ENCODE measurements at places on chromosomes 2 and 18.

- DNase-seq: no peak
These were observed 333.9 kb downstream of the EIPR1 start for GRCh38 chr2:3043726-3044125.

- DNase-seq: no peak
These were observed 757.2 kb downstream of the GALR1 start for GRCh38 chr18:78006774-78007260.

GRCh38 chr2:172562298-172562697 is 6.4 kb downstream of the PDK1 start:
- DNase-seq: no peak

- no peak for DNase-seq
These were observed 156.2 kb downstream of the DDX1 start for GRCh38 chr2:15747603-15748471.

- no peak for DNase-seq
These were observed 194.0 kb downstream of the IRS1 start for GRCh38 chr2:226605642-226606041.

GRCh38 chr2:179265082-179265510 is 464 bp upstream of the SESTD1 start:
- DNase-seq: no peak

DNA sequence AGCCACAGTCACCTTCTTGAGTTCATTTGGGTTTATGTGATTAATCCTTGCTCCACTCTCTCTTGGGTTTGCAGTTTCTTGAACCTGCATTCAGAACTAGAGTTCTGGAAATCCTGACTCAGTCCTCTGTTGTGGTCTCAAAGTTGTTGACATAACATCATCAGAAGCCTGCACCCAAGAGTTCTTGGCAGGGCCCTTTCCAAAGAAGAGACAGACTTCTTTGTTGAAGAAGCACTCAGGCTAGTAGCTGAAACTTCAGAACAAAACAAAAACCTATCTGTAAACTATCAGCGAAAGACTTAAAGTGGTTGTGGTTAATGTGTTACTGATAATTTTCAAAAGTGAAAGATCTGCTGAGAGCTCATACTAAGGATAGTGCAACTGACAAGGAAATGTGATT is 120.8 kb downstream of the FAM168B start:
- DNase-seq: peak; percentile 9

- DNase-seq: peak; percentile 18
These were observed at the start of gene FLACC1 for GRCh38 chr2:201357221-201357620. FLACC1 (minus strand) TSS chr2:201357345; CDS start chr2:201351404, 5,941 bp downstream.

- DNase-seq: no peak
These were observed 43.0 kb downstream of the WIPF1 start for GRCh38 chr2:174554529-174555150.

DNA sequence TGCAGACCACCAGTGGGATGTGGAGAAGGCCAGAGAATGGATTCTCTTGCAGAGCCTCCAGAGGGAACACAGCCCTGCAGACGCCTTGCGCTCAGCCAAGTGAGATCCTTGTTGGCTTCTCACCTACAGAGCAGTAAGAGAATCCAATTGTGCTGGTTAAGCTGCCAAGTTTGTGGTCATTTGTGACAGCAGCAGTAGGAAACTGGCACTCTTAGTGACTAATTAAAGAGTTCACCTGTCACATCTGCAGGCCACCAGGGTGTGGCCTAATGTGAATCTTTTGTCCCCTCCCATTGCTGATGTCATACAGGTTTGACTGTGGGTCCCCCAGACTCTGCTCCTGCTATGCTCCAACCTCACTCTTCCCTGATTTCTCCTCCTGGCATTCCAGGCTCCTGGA is 235.9 kb downstream of the TFCP2L1 start:
- peak; percentile 76 for DNase-seq

DNA sequence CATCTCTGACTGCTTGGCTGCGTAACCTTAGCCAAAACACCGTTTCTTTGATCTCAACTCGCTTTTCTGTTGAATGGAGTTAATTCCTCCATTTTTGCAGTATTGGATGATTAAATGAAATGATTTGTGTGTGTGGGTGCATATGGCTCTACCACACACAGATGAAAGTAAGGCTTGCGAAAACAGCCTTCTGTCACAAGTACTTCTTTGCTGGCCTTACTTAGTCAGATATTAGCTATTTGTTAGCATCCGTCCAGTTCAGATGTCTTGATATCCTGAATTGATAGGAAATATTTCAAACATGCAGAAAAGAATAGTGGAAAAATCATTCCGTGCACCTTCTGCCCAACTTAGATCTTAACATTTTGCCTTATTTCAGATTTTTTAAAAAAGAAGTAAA is 21.8 kb downstream of the NCOA1 start:
- no peak for DNase-seq

DNA sequence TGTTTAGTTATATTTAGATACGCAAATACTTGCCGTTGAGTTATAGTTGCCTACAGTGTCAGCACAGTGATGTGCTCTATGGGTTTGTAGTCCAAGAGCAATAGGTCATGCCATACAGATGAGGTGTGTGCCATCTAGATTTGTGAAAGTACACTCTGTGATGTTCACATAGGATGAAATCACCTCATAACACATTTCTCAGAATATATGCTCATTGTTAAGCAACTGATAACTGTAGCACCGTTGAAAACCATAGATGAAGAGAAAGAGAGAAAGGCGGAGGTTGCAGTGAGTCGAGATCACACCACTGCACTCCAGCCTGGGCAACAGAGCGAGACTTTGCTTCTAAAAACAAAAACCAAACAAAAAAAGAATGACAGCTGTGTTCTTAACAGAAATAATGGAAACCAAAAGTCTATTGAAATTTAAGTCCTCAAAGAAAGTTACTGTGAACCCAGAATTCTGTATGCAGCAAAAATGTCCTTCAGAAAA is 9.5 kb downstream of the DGKD start:
- no peak for DNase-seq

- peak; percentile 33 for DNase-seq
These were observed 19.0 kb upstream of the CCNYL1 start for GRCh38 chr2:207692206-207693065.

GRCh38 chr2:112962308-112963175 is 15.3 kb upstream of the IL36G start:
- DNase-seq: no peak

GRCh38 chr18:332007-332406 is 64.2 kb upstream of the THOC1 start:
- DNase-seq: no peak

DNA sequence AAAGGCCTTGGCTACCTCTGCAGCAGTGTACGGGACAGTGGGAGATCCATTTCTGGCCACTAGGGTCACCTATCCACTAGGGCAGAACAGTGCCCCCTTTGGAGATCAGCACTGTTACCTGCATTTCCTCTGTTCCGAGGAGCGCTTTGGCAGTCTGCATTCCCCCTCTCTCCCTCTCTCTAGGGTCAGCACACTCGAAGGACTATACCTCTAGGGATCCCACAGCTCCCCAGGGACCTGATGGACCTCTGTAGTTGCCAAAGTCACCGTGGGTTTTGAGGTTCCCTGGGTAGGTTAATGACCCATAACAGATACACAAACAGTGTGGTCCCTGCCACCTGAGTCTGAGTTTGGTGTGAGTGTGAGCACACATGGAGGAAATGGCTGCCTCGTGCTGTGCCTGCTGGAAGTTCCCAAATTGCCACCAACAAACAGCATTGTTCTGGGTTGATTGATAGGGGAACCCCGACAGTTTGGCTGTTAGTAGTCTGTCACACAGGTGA is 99.8 kb upstream of the VWC2L start:
- no peak for DNase-seq

- DNase-seq: no peak
These were observed 201.7 kb downstream of the MYO1B start for GRCh38 chr2:191446910-191447309.

- no peak for DNase-seq
These were observed 79.7 kb downstream of the RRM2 start for GRCh38 chr2:10202131-10202665.

GRCh38 chr18:55121397-55122170 is 162.3 kb upstream of the CCDC68 start:
- no peak for DNase-seq

- no peak for DNase-seq
These were observed 91.9 kb upstream of the CAVIN2 start for GRCh38 chr2:191938779-191939178.

GRCh38 chr18:46343931-46344372 is 239.8 kb downstream of the HAUS1 start:
- DNase-seq: no peak

DNA sequence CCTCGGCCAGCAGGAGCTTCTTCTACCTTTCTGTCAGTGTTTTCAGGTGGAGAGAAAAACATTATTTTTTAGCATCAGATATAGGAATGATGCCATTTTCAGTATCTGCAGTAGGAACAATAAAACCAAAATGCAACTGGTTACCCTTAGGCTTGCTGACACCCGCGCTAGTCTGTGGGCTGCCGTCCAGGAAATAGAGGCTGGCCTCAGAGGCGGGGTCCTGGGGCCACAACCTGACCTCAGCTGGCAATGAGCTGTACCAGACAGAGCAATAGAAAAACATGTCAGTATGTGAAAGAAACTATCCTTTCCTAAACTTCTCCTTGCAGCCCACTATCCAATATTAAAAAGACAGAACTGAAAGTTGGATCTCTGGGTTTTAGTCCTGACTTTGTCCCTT is 4.6 kb upstream of the ST6GAL2 start:
- DNase-seq: no peak

DNA sequence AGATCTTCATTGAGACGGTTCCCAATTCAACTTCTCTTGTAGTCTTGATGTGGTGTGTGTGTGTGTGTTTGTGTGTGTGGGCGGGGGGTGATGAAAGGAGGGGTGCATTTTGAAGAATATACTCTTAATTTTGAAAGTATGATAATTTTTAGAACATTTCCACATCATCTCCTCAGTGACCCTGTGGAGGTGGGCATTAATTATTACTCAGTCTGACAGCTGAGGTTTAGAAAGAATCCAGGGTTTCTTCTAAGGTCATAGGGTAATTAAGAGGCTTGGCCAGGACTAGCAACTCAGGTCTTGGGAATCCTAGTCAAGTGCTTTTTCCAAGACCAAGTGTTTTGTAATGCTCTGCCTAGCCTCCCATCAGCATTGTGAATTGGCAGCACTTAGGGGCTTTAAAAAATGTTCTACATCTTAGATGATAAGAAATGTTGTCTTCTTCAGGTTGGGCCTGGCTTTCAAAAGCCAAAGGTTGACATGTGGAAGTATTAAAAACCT is 100.5 kb downstream of the SPTBN1 start:
- no peak for DNase-seq

GRCh38 chr18:60543646-60544045 is 171.1 kb upstream of the MC4R start:
- no peak for DNase-seq

DNA sequence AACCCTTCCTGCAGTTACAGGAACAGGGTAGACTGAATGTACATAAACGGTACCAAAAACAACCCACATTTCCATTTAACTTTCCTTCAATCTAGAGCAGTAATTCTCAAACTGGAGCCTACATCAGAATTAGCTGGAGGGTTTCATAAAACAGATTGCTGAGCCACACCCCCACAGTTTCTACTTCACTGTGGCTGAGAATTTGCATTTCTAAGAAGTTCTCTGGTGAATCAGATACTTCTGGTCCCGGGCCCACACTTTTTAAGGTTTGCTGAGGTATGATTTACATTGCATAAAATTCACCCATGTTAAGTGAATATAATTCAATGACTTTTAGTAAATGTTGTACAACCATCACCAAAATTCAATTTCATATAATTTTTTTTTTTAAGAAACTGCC is 113.7 kb downstream of the SRBD1 start:
- no peak for DNase-seq

DNA sequence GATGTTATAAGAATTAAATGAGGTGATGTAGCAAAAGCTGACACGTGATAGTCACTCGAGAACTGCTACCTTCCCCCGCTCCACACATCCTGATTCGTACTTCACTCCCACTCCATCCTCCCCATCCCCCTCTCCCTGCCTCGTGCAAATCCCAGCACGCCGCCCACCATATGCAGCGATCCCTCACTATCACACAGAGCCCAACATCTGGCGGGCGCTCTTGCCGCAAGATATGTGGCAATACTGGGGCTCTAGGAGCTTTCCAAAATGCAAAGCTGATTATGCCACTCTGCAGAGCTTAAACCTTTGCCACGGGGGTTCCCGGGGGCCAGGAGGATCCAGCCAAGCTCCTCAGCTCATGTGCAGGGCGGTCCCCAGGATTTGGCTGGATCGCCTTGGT is 37.4 kb downstream of the DNMT3A start:
- DNase-seq: no peak

GRCh38 chr2:71516253-71516888 is 63.0 kb downstream of the DYSF start:
- DNase-seq: no peak

- no peak for DNase-seq
These were observed 112.8 kb upstream of the SLC39A10 start for GRCh38 chr2:195543902-195544894.

All from SW480 (cell line).